ENCODE measurements at places on chromosomes 6 and 20.
A peak's percentile ranks its signal among the peaks of the same experiment; 100 is the strongest.

GRCh38 chr6:128352366-128352765 is 168.0 kb downstream of the PTPRK start:
- no peak for DNase-seq

DNA sequence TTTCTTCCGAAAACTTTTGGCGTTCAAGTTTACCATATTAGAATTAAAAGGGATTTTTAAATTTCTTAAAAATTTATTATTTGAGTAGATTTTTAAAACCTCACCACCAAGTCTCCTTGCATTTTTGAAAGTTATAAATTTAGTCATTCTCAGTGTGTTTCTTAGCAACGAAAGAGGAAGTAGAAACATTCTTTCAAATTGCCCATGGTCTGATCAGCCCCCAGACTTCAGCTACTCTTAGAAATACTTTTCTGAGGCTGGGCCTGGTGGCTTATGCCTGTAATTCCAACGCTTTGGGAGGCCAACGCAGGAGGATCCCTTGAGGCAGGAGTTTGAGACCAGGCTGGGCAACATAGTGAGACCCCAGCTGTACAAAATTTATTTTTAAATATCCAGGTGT is 15.1 kb upstream of the RTF2 start:
- no peak for DNase-seq

DNA sequence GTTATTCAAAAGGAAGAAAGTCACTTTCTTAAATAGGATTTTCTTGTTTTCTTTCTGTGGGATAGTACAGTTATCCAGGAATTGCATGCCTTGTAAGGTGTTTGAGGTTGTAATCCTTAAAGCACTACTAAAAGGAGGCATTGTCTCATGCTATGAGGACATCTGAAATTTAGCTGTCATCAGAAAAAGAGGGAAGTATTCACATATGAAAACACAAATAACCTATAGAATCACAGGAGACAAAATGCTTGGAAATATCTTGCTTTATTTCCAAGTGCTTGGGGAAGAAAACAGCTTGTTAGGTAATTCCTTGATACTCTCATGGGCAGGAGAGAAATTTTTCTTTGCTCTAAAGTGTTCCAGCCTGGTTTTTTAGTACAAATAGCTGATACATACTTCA is 40.1 kb downstream of the HECA start:
- no peak for DNase-seq

- no peak for DNase-seq
Measured at GRCh38 chr20:62996596-62996982, 10.2 kb downstream of the BHLHE23 start.

DNA sequence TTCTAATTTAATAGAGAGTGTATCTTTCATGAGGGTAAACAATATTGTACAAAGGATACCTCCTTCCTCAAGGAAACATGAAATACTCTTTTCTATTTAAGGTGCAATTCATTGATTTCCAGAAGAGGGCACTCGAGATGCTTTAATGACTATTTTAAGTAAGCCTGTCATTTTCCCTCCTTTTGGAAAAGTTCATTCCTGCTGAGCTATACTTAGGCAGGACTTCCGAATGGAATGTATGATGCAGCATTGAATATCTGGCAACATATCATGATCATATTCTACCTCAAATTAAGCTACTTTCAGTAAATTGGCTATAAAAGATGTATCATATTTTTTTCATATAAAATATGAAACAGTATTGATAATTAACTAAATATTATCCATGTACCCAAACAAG is 5.0 kb downstream of the DST start:
- peak; percentile 3 for DNase-seq

DNA sequence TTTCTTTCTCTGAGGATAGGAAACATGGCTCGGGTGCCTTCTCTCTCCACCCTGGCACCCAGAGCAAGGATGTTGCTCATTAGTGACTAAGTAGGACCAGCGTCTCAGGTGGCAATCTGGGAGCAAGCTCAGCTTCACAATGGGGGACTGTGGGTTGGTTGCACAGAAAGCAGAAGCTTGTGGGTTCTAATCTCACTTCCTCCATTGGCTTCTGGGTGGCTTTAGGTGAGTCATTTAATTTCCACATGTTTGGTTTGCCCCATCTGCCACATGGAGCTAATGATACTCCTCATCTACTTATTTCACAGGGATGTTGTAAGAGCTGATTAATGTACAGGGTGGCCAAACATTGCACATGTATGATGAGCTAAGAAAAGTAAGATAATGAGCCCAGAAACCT is 54.8 kb upstream of the AKIRIN2 start:
- DNase-seq: no peak

GRCh38 chr6:31575952-31576685 is 754 bp downstream of the TNF start:
- no peak for DNase-seq

DNA sequence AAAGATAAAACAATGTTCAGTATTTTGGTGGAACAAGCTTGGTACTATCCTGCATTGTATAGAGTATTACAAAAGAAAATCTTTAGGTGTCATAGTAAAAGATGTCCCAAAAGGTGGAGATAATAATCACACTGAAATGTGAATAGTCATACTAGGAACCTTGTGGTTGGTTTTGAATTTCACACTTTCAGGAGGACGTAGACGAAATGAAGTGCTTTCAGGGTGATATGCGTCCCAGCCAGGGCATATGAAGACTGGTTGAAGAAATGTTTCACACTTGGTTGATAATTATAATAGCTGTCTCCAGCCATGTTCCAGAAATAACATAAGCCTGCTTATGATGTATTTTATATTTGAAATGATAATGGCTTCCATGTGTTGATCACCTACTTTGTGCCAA is 60.4 kb downstream of the SCAND1 start:
- DNase-seq: no peak

GRCh38 chr6:108806171-108806570 is 42.1 kb upstream of the ARMC2 start:
- DNase-seq: no peak

GRCh38 chr6:131688286-131688685 is 12.9 kb downstream of the OR2A4 start:
- DNase-seq: no peak

- peak; percentile 55 for DNase-seq
Measured at GRCh38 chr6:38212579-38212978, 393.1 kb downstream of the ZFAND3 start.

GRCh38 chr20:20161611-20162010 is 109.3 kb downstream of the CFAP61 start:
- no peak for DNase-seq

DNA sequence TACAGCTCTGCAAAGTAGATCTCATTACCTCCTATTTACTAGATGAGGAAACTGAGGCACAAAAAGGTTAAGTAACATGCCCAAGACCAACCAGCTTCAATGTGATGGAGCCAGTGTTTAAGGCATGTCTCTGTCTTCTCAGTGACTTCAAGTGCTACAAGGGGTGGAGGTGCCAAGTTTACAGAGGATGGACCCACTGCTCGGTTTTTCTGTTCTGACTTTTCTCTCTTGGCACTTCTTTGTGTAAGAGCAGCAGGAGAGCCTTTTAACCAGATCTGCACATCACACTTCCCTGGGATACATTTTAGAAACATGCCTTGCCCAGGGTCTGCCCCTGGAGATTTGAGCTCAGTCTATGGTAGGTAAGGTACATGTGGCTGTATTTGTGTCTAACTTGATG is 9.8 kb downstream of the WRNIP1 start:
- no peak for DNase-seq

GRCh38 chr6:129498950-129499842 is 210.8 kb downstream of the ARHGAP18 start:
- DNase-seq: no peak

DNA sequence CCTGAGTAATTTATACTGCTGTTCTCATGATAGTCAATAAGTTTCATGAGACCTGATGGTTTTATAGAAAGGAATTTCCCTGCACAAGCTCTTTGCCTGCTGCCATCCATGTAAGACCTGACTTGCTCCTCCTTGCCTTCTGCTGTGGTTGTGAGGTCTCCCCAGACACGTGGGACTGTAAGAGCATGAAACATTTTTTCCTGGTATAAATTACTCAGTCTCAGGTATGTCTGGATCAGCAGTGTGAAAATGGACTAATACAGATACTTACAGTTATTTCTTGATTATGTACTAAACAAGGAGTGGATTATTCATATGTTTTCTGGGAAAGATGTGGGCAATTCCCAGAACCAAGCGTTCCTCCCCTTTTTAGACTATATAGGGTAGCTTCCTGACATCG is 1.9 kb upstream of the TRIM38 start:
- no peak for DNase-seq

GRCh38 chr20:36779656-36780025 is 6.1 kb upstream of the DSN1 start:
- no peak for DNase-seq

DNA sequence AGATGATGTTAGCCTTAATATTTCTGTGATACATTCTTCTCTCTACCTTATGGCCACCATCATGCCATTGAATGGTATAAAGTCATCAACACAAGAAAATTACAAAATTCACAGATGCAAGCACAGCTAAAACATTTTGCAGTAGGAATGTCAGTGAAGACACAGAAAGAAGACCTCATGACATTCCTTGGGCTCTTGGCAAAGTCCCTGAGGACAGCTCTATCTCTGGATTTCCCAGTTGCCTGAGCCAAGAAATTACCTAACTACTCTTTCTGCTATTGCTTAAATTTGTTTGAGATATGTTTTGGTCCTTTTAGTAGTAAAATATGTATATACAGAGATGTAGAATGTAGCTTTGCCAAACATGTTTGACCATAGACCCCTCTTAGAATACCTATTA is 201.0 kb upstream of the STXBP5 start:
- DNase-seq: no peak

DNA sequence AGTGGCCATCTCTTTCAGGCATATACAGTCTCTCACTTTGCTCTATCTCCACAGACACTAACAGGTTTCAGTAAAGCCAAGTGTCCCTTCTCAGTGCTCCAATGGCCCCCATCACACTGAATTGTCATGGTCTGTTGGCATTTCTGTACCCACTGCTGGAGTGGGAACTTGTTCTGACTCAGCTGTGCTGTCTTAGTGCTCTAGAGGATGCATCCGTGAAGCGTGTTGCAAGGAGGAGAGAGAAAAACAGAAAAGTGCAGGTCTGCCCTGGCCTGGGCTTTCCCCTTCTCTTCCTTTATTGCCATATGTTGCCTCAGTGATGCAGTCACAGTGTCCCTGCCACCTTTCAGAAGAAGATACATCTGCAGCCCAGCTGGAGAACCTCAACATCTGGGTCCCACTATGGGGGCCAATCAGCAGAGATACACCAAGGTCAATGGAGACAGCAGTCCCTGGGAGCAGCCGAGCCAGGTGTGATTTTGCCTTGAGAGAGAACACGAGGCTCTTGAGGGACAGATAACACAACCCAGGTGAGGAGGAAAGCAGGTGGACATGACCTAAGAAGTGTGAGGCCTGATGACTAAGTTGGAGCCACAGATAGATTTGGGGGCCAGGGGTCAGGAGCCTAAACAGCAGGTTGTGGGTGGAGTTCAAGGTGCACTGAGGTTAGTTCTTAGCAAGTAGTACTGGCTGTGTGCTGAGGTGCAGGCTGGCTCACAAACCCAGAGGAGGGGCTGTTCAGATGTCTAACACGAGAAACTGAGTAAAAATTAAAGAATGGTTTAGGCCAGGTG is 5.6 kb upstream of the PLCG1 start:
- DNase-seq: no peak

DNA sequence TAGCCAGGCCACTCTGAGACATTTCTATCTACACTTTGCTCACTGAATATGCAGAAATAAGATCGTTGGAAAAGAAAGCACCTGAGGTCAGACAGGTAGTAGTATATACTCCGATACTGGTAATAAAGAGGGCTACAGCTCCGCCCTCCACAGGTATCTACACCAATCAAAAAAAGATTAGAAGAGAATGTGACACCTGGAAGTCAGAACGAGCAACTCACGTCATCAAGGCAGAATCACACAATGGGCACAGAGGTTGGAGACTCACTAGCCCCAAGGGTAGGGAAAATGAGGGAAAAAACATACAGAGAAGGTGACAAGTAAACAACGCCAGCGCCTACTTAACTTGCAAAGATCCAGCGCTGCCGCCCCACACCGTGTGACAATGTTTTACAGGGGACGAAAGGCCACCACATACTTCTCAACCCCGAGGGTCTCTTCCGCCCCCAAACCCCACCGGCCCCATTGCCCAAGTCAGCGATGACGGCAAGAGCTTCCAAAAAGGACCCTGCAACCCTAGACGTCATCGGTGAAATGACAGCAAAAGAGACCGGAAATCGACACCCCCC is 653 bp downstream of the LMBRD1 start:
- DNase-seq: peak; percentile 40

DNA sequence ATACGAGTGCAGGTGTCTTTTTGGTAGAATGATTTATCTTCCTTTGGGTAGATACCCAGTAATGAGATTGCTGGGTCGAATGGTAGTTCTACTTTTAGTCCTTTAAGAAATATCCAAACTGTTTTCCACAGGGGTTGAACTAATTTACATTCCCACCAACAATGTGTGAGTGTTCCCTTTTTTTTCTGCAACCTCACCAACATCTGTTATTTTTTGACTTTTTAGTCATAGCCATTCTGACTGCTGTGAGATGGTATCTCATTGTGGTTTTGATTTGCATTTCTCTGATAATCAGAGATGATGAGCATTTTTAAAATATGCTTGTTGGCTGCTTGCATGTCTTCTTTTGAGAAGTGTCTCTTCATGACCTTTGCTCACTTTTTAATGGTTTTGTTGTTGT is 1.9 kb upstream of the ZNF831 start:
- no peak for DNase-seq

GRCh38 chr6:169667716-169668115 is 34.1 kb downstream of the WDR27 start:
- DNase-seq: no peak

GRCh38 chr20:4318891-4319290 is 303.5 kb upstream of the RNF24 start:
- DNase-seq: no peak

DNA sequence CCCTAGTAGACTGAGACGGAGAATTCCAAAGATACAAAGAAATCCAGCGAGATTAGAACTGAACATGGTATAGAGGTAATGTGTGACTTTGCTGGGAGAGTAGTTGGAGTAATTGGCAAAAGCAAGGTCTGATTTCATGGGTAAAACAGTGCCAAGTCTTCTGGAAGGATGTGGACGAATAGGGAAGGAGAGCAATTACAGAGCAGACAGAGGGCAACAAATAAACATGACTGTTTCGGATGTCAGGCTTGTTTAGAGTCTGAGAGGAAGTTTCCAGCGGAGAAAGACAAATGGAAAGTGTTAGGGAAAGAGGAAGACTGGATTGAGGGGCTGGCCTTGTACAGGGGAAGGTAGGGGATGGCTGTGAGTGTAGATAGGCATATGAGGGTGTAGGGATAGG is 282.2 kb upstream of the PRND start:
- DNase-seq: no peak

- DNase-seq: no peak
Measured at GRCh38 chr6:89582669-89583325, 55.8 kb downstream of the LYRM2 start.

Measured in NCI-H187 treated with DMSO at 0.1 percent for 48 hours (cell line).